ENCODE measurements at places on chromosomes 1 and 21.

DNA sequence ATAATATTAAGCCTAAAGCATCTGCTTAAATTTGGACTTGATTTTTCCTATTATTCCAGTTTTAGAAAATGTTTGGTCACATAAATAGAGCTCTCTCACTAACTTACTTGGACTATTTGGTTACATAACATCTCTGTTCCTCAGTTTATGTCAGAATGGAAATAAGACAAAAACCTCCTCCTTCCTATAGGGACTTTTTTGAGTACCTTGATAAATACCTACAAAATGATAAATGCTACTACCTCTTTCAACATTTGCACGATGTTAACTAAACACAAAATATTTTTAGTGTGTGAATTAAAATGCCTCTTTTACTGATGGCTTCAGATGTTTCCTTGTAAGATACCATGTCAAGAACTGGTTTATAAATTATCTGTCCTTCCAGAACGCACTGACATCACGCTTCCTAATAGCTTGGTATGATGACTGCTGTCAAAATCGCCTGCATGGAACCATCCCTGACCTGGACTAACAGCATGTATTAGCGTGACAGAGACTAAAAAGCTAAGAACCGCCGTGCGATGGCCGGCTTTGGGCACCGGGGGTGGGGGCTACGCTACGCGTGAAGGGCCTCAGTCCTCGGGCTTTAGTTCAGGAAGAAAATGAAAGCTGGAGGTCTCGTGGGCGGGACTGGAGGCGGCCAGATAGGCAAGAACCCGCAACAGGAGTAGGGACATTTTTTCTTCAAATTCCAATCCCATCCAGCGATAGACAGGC is 133.2 kb upstream of the BARHL2 start:
- DNase-seq: peak; percentile 11

- peak; percentile 52 for DNase-seq
Observed at GRCh38 chr1:57312869-57313268, 111.0 kb downstream of the DAB1 start.

- no peak for DNase-seq
Observed at GRCh38 chr1:116762281-116762680, 8.1 kb downstream of the CD2 start.

GRCh38 chr1:90122654-90123340 is 127.9 kb downstream of the ZNF326 start:
- DNase-seq: peak; percentile 68

DNA sequence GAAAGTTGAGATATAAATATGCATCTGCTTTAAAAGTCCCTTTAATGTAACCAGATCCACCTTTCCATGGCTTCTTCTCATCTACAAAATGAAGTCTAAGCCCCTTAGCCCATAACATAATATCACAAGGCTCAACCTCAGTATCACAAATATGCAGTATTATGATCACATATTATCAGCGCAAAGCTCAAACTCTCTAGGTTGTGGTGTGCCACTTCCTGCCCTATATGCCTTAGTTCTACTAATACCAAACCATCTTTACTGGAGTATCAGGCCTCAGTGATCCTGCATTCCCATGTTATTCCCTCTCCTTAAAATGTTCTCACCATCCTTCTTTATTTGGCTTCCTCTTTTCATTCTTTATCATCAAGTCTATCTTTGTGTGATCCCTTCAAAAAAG is 301.8 kb downstream of the NEGR1 start:
- no peak for DNase-seq

GRCh38 chr1:225928186-225929175 is 4.4 kb upstream of the PYCR2 start:
- no peak for DNase-seq

- no peak for DNase-seq
Observed at GRCh38 chr1:10583641-10584040, 108.9 kb downstream of the PEX14 start.

DNA sequence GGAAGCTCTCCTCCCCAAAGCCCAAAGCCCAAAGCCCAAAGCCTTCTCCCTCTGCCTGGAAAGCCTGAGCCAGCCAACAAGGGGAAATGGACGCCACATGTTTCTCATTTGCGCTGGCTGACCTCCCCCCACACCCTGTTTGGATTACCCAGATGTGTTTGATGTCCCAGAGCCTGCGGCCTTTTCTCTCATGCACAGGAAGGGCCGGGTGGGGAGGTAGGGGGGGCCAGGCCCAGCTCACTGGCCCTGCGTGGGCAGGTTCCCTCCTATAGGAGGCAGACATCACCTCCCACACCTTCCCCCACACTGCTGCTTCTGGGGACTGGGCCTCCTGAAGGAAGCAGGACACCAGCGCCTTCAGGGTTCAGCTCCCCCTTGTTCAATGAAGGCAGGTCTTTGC is 116.3 kb downstream of the NAV1 start:
- no peak for DNase-seq

- no peak for DNase-seq
Observed at GRCh38 chr1:214720561-214720960, 117.6 kb downstream of the CENPF start.

GRCh38 chr1:245419989-245420388 is 265.2 kb downstream of the KIF26B start:
- no peak for DNase-seq

- no peak for DNase-seq
Observed at GRCh38 chr21:30518876-30519275, 16.9 kb upstream of the KRTAP19-5 start.

GRCh38 chr1:5391725-5392124 is 600.5 kb downstream of the NPHP4 start:
- DNase-seq: no peak

DNA sequence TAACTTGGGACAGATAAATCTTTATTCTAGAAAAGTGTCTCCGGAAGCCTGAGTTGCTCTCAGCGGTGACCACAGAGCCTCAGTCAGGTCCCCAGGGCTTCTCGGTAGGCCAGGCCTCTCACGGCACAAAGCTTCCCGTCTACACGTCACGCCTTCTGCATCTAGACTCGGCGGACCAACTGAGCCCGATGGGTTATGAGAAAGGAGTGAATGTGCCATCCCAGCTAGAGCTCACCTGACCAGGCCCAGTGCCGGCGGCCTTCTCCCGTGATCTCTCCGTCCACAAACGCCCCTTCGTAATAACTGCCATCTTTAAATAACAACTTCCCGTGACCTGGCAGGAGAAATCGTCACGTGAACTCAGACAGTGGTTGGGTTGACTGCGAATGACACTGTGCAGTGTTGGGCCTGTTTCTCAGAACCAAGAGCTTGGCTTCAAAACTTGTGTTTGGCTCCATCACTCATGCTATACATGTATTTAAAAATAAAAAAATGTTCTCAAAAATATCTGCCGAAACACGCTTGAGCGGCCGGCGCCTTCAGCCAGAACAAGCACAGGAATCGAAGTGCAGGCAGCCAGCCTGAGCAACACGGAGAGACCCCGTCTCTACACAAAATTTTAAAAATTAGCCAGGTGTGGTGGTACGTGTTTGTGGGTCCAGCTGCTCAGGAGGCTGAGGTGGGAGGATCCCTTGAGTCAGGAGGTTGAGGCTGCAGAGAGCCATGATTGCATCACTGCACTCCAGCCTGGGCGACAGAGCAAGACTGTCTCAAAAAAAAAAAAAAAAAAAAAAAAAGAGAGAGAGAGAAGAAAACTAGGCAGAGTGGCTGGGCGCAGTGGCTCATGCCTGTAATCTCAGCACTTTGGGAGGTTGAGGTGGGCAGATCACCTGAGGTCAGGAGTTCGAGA is 3.1 kb downstream of the MORN1 start:
- DNase-seq: no peak

DNA sequence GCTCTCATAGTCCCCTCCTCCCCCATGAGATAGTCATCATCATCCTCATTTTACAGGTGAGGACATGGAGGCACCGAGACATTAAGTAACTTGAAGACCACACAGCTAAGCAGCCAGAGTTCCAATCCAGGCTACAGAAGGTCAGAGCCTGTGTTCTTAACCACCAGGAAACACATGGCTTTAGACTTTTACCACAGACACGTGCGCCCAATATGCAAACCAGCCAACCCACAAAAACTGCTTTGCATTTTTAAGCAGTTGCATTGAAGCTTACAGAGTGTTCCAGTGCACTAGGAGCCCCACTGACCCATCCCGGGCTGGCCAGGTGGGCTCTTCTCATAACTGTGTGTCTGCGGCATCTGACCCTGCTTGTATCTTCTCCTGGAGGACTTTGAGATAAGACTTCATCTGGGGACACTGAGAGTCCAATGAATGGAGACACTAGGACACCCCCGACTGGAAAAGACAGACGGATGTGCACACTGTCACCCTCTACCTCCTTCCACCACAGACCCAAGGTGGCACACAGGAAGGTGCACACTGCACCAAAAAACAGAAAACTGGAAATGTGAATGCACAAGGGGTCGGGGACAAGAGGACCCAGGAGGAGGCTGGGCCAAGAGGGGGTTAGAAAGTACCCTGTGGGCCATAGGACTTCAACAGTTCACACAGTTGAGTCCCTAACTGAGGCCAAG is 56.4 kb downstream of the ETS2 start:
- no peak for DNase-seq

DNA sequence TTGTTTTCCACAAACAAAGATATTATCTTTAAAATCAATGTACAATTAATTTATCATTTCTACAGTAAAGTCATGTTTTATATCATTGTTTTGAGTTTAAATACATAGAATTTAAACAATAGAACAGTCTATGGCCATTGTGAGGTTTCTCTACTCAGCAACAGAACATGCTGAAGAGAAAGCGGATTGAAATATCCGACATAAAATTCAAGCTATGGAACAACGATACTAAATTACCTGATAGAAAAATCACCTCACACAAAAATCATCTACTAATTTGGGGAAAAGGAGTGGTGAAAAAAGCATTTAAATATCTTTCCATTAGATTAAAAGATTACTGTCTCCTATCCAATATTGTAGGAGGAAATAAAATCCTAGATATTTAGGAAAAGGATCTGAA is 12.6 kb downstream of the CDKN2C start:
- DNase-seq: no peak

GRCh38 chr1:185328255-185328654 is 11.2 kb upstream of the IVNS1ABP start:
- DNase-seq: no peak

Measured in Ammon's horn (tissue), 1 donor.